Sigmoid colon (tissue), 7 donors: ENCODE measurements at places on chromosomes 5 and 9. TPM values are rescaled to one million over a fixed set of nuclear protein-coding genes. Genes with fewer than 3 reads are reported as not detected.

DNA sequence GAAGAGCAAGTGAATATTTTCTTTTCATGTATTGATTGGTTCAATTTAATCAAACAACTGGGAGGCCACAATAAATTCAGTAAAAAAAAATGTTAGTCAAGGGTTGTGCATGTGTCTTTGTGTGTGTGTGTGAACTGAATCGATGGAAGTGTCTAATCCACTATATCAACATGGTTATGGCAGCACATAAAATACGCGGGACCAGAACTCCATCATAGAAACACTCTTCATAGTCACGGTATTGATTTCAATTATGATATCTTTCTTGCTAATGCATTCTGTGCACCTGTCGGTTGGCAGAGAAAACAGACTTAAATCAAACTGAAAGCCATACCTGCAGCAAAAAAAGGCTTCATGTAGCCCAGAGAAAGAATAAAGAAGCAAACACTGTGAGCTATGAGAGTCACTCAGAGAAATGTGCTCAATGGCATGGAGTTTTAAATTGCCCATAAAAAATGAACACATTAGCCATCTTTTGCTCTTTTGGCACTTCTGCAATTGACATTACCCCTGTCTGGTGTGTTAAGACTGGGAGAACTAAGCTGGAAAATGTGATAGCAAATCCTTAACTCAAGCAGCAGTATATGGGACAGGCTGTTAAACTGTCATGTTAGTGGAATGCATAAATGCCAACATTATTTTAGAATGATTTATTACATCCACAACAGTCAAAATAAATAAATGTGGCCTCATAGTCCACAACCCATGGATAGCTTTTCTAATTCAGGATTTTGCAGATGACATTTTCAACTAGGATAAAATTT is 642.4 kb upstream of the C9orf72 start:
- peaks cover 15% of the 10 kb centered on the region for H3K4me1 ChIP-seq
- no peak overlapping the region for H3K4me3 ChIP-seq
- no peaks in the 10 kb centered on the region for H3K27me3 ChIP-seq
- no peak overlapping the region for H3K27ac ChIP-seq

The PCDHB10 gene
- 3.9 TPM for total RNA-seq

- no peaks in the 10 kb centered on the region for H3K36me3 ChIP-seq
- no peak overlapping the region for H3K4me3 ChIP-seq
- no peak overlapping the region for H3K27ac ChIP-seq
Observed at GRCh38 chr9:123778232-123778902, 151.6 kb downstream of the DENND1A start.

DNA sequence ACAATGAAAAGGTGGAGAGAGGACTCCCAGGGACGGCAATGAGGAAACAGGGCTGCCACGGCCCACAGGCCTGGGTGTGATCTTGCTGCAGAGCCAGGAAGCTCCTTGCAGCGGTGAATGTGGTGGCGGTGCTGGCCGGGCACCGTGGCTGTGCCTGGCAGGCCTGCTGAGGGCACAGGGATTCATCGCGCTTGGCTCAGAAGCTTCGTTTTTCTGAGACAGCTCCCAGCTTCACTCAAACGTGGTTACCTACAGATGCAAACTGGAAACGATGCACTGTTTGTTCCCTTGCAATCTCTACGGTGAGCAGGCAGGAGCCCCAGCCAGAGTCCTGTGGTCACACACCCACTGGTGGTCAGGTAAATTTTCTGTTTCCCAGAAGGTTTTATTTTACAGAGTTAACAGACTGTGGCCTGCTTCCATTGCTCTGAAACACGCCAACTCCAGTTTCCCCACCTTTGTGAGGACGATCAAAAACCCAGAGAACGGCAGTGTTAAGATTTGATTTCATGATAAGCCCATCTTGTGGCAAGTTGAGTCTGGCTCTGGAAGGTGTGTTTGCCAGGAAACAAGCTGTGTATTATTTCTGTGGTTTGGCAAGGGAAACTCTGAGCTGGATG is 183.9 kb downstream of the AUH start:
- H3K4me3 ChIP-seq: no peak overlapping the region
- H3K36me3 ChIP-seq: no peaks in the 10 kb centered on the region

The PRDM9 gene
- total RNA-seq: not detected
